ENCODE measurements at places on chromosomes 3 and 15.

DNA sequence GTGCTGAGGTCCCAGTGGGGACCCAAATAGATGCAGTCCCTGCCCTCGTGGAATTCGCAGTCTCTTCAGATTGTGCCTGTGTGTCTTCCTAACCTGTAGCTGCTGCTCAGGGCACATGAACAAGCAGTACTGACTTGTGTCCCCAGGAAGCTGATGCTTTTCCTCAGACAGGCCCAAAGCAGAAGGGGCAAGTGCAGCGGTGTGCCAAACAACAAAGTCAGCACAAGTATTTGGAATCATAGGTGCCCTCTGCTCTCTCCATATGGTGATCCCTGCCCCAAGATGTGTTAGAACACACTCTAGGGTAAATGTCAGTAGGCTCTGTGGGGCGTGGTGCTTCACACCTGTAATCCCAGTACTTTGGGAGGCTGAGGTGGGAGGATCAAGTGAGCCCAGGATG is 21.9 kb downstream of the BHLHE40 start:
- no peak for DNase-seq

- DNase-seq: no peak
These were observed 37.5 kb downstream of the C3orf70 start for GRCh38 chr3:185115371-185115770.

- no peak for DNase-seq
These were observed 230.5 kb upstream of the AGTR1 start for GRCh38 chr3:148466980-148467740.

- no peak for DNase-seq
These were observed 301.9 kb upstream of the AGTR1 start for GRCh38 chr3:148395821-148396220.

- no peak for DNase-seq
These were observed 171.7 kb upstream of the TLE3 start for GRCh38 chr15:70269311-70269911.

GRCh38 chr3:81164806-81165205 is 596.6 kb downstream of the GBE1 start:
- no peak for DNase-seq

- DNase-seq: no peak
These were observed 103.6 kb upstream of the ABHD17C start for GRCh38 chr15:80591471-80591870.

GRCh38 chr3:113736548-113737089 is 9.4 kb downstream of the NAA50 start:
- peak; percentile 47 for DNase-seq

DNA sequence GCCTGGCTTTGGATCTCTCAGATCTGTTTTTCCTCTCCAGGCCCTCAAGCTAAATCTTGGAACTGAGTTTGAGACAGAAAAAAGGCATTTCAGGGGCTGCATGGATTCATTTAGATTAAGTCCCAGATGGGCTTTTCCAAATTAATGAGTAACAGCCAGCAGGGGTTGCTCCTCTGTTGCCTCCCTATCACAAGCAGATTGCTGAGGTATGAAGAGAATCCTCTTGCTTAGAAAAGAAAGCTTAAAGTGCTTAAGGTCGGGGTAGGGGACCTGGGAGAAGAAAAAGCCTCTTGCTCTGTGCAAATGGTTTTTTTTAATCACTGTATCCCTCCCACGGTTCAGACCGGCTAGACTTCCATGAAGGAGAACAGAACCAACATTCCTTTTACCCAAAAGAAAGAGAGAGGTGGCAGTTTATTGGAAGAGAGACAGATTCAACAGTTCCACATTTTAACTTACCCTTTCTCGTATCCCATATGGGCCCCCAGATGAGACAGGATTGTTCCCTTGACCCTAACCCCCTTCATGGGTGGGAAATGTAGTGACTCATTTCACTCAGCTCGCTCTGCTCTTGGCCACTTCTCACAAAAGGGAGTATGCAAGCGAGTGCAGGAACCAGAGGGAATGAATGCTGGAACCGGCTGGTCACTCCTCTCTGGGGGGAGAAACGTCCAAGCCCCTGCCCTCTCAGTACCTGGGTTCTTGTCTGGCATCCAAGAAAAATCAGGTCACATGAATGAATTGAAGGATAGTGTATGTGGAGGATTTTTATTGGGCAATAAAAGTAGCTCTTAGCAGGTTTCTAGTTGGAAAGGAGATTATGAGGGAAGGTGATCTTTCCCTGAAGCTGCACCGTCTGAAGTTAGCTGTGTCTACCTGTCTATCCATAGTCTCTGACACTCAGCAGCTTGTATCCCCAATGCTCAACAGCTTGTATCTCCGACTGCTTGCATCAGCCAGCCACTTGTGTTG is 745.2 kb downstream of the SI start:
- no peak for DNase-seq
